Muscle of leg (tissue), 16 donors: ENCODE measurements at places on chromosomes 5 and 9.
A peak's percentile ranks its signal among the peaks of the same experiment; 100 is the strongest.

DNA sequence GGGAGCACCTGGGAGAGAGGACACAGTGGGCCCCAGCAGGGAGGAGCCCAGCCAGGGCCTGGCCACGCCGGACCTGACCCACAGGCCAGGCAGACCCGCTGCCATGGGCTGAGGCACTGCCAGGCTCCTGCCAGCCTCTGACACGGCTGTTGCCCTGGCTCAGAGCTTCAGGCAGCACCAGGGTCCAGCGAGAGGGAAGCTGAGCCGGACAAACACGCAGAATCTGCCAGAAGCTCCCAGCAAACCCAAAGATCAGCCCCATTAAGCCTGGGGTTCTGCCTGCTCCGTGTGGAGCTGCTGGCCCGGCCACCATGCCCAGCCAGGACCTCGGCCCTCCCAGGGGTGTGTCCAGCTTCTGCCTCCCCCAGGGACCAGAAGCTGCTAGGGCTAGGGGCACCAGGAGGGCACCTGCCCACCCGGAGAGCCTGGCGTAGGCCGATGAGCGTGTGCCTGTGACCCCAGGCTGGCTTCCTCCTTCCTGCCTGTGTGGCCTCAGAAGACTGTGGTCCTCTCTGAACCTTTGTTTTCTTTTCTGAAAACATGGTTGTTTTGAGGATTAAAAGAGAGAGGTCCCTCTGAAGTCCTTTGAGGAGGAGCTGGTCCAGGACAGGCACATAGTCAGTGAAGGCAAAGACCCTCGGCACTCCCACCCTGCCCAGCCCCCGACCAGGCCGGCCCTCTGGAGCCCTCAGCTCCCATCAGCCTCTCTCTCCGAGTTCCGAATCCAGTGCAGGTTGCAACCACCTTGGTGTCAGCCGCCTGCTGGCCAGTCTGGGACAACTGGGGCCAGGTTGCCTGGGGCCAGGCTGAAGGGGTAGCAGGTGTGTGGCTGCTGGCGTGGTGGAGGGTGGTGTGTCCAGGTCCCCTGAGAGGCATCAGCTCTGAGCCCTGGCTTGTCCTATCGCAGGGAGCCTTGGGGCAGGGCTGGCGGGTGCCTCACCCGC, 39.6 kb downstream of the KCNT1 start:
- no peak for DNase-seq

DNA sequence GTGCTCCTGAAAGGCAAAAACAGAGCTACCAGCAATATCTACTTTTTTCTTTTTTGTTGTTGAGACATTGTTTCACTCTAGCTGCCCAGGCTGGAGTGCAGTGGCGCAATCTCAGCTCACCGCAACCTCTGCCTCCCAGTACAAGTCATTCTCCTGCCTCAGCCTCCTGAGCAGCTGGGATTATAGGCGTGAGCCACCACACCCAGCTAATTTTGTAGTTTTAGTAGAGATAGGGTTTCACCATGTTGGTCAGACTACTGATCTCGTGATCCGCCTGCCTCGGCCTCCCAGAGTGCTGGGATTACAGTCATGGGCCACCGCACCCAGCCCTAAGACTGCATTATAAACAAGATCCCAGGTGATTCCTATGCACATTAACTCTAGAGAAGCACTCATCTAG, 17.0 kb downstream of the PLPP1 start:
- DNase-seq = no peak

GRCh38 chr9:89494199-89494598, 3.7 kb downstream of the SEMA4D start:
- DNase-seq = no peak

DNA sequence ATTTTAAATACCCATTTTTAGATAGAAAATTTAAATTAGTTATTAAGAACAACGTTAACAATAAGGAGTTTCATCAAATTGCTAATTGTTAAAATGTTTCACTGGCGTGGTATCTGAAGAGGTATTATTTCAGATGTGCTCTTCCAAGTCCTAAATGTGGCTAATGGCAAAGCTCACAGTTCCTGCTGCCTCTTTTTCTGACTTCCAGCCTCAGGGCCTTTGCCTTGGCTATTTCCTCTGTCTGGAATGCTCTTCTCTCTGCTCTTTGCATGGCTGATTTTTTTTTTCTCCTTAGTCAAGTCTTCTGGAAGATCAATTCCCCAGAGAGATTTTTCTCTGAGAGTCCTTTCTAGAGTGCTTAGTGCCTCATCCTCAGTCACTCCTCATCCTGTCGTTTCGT, 9.6 kb upstream of the SSBP2 start:
- DNase-seq = no peak

DNA sequence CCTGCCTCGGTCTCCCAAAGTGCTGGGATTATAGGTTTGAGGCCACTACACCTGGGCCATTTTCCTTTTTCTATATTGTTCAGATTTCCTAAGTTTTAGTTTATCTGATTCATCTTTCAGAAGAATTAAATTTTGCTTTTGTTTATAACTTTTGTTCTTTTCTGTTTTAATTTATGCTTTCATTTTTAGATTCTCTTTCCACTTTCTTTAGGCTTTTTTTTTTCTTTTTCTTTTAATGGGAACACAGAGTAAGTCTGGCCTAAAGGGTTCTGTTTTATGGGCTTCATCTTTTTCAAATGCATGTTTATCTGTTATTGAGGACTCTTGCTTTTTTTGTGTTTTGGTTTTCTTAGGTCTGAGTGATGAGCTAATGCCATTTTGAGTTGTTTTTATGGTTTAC, 42.1 kb downstream of the SNX30 start:
- no peak for DNase-seq

DNA sequence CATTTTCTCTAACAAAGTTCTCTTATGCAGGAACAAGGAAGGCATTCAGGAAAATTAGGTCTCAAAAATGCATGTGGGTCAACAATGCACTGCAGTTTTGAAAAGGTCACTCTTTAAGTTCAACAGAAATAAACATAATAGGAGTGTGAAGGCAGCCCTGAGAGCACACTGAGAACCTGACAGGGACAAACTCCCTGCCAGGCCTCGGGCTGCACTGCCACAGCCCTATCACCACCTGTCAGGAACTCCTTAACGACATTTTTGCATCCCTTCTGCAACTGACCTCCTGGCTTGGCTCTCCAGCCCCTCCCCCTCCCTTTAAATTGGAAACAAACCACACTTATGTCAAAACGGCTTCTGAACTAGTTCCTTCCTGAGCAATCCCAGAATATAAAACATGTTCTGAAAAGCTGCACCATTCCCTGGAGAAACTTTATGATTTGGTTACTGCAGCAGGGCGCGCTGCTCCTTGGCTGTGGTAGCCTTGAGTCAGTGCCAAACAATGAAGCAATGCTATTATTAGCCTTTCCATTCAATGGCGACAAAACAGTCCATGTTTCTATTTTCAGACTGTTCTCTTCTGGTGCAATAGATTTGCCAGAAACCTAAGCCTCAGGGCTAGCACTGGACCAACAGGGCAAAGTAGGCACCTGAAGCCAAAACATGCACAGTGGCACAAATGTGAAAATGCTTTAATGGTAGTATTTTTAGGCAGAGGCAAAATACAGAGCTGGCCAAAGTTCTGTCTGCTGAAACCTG, 160.1 kb upstream of the ZNF608 start:
- DNase-seq = peak; percentile 96

DNA sequence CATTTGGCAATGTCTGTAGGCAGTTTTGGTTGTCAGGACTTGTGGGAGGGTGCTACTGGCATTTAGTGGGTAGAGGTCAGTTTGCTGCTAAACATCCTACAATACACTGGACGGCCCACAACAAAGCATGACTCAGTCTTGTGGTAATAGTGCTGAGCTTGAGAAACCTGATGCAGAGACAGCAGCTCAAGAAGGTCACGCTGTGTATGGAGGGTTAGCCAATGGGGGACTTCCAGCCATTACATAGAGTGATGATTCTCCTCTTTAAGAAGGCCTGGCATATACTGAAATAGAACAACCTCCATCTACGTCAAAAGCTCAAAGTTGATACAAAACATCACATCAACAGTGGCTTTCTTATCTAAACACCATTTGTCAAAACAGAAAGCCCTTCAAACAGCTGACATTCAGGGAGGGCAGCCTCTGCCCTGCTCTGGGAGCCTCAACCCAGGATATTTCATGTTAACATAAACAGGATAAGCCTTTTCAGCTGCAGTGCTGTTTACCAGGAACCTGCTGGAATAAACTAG, 143.0 kb downstream of the GPBP1 start:
- DNase-seq = no peak

GRCh38 chr9:94757158-94757557, 30.7 kb downstream of the AOPEP start:
- no peak for DNase-seq

DNA sequence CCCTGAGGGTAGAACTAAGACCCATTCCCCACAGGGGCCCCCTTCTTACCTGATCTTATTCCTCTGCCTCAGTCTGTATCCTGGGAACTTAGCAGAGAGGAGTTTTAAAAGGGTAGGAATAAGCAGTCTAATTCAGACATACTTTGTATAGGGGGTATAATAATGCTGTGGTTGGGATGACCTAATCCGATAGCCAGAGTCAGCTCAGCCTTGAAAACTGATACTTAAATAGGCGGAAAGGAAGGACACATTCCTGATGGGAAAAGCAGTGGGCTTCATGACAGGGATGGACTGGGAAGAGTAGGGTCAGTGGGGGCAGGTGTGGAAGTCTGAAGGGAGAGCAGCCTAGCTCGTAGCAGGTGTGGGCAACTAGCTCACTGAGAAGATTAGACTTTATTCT, 52.2 kb upstream of the TESK1 start:
- no peak for DNase-seq

DNA sequence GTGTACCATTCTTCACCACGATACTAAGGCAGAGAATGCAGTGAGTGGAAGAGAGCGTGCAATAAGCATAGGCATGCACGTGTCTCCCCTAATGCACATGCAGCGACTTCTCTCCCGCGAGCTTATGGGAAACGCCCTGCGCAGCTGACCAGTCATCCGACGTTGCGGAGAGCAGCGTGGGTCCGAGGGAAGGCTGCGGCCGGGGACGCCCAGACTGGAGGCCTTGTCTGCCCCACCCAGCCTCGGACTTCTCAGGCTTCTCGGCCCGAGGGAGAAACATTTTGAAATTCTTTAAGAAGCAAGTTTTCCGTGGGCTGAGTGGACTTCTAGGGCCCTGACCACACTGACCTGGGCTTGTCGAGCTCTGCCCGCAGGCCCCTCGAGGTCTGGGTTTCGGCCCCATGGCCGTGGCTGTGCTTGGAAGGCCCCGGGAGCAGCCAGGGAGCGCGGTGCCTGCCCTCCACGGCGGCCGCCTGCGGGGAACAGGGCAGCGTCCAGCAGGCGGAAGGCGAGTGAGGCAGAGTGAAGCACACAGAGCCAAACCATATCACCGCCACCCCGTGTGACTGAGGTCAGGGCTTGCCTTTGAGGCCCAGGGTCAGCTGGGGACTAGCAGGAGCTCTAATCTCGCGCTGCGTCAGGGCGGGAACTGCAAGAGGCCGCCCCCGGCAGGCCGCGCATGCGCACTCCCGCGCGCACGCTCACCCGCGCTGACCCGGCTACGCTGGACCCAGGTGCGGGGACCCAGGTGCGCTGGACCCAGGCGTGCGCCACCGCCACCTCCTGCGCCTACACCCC, 60.0 kb upstream of the IRX1 start:
- DNase-seq = no peak

DNA sequence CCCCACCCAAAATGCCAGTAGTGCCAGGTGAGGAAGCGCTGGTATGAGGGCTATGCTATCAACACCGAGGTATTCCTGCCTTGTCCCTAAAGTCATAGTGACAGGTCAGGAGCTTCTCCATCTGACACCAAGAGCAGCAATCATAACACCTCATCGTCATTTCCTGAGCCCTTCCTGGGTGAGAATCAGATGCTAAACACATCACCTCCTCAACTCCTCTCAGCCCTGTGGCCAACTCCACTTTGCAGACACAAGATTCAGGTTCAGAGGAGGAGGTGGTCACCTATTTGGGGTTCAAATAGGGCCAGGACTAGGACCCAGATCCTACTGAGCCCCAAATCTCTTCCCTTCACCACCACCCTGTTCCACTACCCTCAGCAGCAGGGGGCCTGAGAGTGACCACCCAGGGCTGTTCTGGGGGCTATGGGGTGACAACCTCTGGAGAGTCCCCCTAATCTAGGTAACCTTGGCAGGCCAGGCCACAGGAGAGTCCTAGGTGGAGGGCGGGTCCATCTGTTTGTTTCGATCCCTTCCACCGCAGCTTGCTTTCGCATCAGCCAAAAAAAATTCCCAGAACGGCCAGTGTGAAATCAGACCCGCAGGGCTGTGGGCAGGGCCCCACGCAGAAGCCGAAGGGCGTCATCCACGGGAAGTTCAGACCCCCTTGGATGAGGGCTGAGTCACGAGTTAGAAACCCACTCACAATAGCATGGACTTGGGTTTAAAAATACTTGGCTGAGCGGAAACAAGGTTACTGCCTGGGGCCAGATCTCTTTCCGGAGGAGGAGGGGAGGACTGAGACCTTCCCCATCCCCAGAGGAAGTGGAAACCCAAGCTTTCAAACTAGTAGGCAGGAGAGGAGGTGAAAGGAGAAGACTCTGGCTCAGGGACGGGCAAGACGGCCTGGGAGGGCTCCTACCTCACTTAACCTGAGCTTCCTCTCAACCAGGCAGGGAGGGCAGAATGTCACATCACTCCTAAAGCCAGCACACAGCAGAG, 8.7 kb downstream of the STK10 start:
- peak; percentile 76 for DNase-seq
